ENCODE measurements at places on chromosomes 5 and 9.

GRCh38 chr9:98445576-98445975, 190.1 kb upstream of the TBC1D2 start:
- no peak for DNase-seq

DNA sequence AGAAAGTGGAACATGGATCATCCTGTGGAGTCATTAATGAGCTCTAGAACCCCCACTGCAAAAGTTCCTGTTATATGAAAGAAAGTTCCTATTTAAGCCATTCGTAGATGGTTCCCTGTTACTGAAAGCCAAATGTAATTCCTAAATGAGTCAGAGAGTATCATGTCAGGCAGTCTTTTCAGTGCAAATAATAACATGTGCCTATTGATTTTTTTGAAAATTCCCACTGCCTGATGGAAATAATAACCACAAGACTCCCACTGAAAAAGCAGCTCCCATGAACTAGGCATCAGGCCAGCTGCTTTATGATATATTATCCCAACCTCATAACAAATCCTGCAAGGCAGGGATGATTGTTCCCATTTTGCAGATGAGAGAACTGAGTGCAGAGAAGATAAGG, 217.2 kb downstream of the DAB2IP start:
- DNase-seq, result no peak

DNA sequence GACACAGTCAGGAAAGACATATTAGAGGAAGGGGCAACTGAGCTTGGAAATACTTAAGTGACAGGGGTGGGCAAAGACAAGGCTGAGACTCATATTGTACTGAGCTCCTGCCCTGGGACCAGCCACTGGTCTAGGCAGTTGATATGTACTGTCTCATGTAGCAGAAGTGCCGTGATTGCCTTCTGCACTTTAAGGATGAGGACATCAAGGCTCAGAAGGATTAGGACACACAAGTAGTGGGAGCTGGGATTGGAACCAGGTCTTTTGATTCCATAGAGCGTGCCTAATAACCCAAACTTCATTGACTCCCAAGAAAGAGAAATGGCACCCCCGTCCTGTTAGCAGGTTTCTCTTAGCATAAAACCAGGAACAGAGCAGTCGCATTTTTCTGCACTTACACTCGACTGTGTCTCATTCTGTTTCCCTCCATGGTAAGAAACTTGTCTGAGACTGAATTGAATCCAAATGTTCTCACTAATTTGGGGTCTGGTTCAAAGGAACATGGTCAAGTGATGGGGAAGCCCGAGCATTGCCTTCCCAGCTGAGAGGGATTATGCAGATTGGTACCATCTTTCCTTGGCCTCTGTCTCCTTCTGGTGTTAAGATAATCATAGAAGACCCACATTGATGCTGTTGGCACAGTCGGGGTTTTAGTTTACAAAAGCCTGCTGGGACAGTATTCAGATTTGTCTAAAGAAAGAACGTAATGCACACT, 70.4 kb downstream of the ANGPTL2 start:
- DNase-seq, result no peak

- DNase-seq, result no peak
Observed at GRCh38 chr5:154611341-154611767, 133.3 kb upstream of the HAND1 start.

DNA sequence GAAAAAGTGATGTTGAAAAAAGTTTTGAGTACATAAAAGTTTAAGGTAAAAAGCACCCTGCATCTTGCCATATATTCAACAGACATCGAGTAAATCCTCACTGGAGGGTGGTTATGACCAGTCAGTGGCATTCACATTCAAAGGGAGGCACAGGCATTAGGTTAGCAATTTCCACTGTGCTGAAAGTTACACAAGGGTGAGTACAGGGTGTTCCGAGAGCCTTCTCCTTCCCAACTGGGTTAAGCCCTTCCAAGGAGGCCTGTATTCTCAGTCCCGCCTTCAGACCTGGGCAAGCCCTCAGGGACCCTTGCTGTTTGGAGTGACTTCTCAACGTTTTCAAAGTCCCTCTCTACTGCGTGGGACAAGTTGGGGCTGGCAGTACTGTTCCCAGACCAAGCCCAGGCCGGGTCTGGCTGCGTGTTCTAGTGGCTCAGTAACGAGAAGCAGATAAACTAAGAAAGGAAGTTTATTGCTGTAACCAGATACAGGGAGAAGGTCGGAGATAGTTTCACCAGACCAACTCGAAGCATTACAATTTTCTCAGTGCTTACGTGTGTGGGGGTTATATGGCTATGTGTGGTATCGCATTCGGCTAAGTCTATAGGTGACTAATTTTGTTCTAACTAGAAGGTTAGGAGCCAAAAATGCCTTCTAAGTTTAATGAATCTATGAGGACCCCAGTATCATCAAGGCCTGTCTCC, 13.0 kb upstream of the SETX start:
- no peak for DNase-seq

GRCh38 chr9:34079181-34079580, 30.5 kb upstream of the UBAP2 start:
- no peak for DNase-seq

- DNase-seq, result no peak
Observed at GRCh38 chr5:119275601-119276173, 80.1 kb upstream of the TNFAIP8 start.

DNA sequence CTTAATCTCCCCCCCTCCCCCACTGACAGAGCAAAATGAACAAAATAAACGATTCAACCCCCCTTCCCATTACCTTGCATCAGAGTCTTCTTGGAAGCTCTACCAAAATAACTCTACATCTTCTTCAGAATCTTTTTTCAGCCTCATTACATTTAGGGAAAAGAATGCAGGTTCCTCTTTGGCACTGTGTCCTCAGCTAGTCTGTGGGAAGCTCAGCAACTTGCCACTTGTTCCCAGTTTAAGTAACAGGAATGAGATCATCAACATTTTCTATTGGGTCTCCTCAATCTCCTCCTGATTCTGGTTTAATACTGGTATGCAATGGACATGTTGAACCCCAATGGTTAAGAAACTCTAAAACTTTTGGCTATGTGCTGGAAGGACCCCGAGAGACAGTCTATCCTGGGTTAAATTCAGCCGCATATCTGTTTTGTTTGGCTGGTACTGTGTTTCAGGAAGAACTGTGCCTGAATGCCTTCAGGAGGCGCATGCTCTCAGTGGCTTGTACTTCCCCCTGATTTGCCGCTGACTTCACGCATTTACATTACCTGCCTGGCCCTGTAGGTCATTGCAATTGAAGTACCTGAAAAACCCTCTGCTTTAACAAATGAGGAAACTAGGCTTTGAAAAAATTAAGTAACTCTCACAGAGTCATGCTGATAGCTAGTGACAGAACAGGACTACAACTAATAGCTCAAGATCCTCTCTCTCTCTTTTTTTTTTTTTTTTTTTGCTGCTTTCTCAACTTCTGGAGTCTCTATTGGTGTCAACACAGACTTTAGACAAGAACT, 78.1 kb upstream of the HMHB1 start:
- no peak for DNase-seq

GRCh38 chr5:162240734-162241133, 173.2 kb downstream of the GABRG2 start:
- DNase-seq, result no peak

GRCh38 chr9:4287386-4287785, 12.5 kb downstream of the GLIS3 start:
- no peak for DNase-seq

DNA sequence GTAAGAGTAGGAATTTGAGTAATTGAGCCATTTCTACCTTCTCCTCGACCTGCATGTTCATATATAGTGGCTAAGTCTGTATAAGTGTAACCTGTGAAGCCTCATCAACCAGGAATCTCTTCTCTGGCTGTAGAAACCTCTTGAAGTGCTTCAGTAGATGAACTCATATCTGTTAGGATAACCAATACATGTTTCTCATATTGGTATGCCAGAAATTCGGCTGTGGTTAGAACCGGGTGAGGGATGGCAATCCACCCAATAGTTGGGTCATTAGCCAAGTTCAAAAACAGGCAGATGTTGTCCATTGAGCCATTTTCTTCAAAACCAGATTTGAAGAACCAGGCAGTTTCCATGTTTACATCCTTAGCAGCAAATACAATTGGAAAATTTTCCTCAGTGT, 28.9 kb upstream of the GSN start:
- no peak for DNase-seq

- peak; percentile 41 for DNase-seq
Observed at GRCh38 chr5:152532714-152533113, 127.6 kb upstream of the NMUR2 start.

DNA sequence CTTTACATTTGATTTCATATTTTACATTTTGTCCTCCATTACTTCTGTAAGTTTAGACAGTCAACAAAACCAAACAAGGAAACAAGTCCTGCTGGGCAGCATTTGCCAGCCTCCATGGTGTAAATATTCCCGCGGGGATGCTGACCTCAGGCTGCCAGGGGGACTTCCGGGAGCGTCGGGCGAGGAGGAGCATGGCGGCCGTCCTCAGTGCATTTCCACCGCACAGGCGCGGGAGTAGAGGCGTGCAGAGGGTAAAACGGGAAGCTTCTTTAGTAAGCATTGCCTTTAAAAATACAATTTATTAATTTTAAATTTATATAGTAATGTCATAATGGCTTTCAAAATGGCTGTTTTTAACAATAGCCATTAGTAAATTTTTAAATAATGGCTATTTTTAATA, 385.3 kb upstream of the IRX4 start:
- DNase-seq, result no peak

DNA sequence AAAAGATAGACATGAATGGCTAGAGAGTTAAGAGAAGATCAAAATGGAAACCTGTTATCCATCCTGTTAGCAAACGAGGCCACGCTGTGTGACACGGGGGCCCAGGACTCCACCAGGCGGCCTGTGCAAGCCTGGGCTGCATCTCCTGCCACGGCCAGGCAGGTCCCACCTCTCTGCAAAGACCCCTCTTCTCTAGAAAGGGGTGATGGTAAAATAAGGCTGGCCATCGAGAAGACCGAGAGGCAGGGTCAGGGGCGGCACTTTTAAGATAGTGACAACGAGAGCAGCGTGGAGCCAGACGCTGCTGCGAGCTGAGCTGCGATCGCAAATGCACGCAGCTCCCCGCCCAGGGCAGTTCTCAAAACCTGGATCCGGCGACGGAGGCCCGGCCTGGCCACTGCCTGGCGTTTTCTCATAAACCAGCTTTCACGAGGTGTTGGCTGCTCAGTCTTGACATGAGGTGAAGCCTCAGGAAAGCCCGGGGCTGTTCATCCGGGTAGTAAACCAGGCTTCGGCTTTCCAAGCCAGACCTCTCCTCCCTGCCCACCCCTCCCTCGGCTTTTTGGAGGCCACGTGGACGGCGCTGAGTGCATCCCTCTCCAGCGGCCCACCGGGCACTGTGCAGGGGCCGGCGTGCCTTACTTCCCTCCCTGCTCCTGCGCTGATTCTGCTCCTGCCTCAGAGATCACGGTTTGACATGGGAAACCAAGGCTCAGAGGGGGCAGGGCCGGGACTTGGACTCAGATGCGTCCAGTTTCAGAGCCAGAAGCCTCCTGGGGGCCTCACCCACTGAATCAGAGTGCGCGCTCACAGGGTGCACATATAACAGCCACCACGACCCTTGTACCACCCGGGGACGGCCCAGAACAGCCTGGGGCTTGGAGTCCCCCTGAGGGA, 151.6 kb upstream of the PHYKPL start:
- no peak for DNase-seq

GRCh38 chr9:113992276-113992951, 85.7 kb downstream of the AMBP start:
- no peak for DNase-seq

DNA sequence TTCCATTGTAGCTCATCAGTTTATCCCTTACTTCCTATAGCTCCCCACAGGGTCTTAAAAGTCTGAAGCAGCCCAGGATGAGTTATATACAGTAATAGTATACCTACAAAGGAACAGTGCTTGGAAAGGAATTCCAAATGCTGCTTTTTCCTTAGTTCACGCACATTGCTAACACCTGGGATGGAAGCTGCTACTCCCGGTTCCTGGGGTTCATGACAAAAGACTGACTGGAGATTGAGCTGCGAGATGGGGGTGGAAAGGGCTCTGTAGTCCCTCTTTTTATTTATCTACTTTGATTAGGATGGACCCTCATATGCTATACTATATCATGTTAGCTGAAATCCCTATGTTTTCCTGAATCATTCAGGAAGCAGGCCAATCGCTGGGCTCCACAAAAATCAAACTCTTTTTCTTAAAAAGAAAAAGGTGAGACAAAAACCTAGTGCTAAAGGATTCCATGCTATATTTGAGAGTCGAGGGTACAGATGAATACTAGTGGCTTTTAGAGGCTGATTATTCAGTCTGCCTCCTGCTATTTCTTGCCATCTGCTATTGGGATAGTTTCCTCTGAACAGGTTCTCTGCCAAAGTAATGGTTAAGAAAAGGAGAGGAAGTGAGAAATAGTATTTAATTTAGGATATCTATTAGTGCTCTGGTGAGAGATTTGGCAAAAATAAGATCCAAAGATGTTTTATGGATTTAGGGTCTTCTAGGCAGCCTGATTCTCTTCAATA, 81.2 kb downstream of the MRPS27 start:
- no peak for DNase-seq

DNA sequence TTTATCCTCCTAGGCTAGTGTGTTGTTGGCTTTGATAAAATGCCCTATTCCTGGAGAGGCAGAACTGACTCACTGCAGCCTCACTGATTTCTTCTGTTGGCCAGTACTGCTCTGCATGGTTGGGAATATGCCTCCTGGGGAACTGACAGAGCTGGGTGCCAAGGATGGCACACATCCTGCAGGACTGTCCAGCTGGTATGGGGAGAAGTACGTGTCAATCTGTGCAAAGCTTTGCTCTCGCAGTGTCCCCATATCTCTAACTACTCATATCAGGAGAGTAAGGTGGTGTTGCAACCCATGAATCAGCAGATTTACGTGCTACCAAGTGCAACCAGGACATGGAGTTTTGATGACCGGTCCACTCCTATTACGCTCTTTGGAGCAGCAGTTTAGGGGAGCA, 74.7 kb downstream of the TEK start:
- no peak for DNase-seq

Measured in CD4-positive, alpha-beta T cell treated with Interleukin-21 for 1 hour (primary cell).